ENCODE measurements at places on chromosomes 13 and 19. TPM values are rescaled to one million over a fixed set of nuclear protein-coding genes. Genes with fewer than 3 reads are reported as not detected.

Gene NLRP11
- not detected for total RNA-seq

Gene FFAR1
- not detected for total RNA-seq

Gene CABP5
- not detected for total RNA-seq

DNA sequence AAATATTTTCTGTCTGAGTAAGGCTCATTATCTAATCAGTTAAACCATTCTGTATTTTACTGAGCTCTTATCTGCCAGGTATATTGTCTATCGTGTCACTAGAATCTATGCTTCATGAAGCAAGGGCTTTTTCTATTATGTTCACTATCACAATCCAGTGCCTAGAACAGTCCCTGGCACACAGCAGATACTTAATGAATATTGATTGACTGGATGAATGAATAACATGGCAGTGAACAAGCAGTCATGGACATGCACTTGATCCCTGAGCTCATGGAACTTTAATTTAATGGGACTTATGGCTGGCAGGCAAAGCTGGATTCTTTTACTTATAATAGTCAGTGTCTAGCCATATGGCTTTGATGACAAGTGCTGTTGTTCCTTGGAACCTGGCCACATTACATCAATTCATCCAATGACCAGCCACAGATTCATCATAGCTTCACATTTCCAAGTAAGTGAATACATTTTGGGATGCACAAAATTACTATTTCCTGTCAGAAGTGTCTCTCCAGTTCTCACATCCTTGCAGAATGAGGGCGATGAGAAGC, 214.8 kb downstream of the COG6 start:
- no peak overlapping the region for H3K27ac ChIP-seq
- no peaks in the 10 kb centered on the region for H3K4me1 ChIP-seq
- no peak for DNase-seq
- no peak overlapping the region for H3K4me3 ChIP-seq

DNA sequence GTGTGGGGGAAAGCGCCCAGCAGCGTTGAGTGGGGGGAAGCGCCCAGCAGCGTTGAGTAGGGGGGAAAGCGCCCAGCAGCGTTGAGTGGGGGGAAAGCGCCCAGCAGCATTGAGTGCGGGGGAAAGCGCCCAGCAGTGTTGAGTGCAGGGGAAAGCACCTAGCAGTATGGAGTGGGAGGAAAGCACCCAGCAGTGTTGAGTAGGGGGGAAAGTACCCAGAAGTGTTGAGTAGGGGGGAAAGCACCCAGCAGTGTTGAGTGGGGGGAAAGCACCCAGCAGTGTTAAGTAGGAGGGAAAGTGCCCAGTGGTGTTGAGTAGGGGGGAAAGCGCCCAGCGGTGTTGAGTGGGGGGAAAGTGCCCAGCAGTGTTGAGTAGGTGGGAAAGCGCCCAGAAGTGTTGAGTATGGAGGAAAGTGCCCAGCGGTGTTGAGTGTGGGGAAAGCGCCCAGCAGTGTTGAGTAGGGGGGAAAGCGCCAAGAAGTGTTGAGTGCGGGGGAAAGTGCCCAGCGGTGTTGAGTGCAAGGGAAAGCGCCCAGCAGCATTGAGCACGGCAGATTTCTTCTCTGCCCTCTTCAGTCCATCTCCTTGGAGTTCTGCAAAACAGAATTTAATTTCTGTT, 138.4 kb downstream of the ATP11A start:
- peaks cover 8% of the 10 kb centered on the region for H3K36me3 ChIP-seq
- H3K4me1 ChIP-seq = no peaks in the 10 kb centered on the region
- DNase-seq = no peak
- no peak overlapping the region for H3K4me3 ChIP-seq

- H3K27ac ChIP-seq = no peak overlapping the region
- no peak overlapping the region for H3K4me3 ChIP-seq
- H3K36me3 ChIP-seq = no peaks in the 10 kb centered on the region
These were observed 62.3 kb downstream of the ITGBL1 start for GRCh38 chr13:101514695-101515275.

- no peak overlapping the region for H3K27ac ChIP-seq
- no peaks in the 10 kb centered on the region for H3K4me1 ChIP-seq
- H3K27me3 ChIP-seq = no peaks in the 10 kb centered on the region
- DNase-seq = no peak
These were observed 19.2 kb upstream of the SEMA6B start for GRCh38 chr19:4578552-4579248.

- peak overlapping the region; percentile 60 for H3K4me3 ChIP-seq
- H3K4me1 ChIP-seq = no peaks in the 10 kb centered on the region
- H3K27me3 ChIP-seq = no peaks in the 10 kb centered on the region
- no peak for DNase-seq
- no peaks in the 10 kb centered on the region for H3K36me3 ChIP-seq
These were observed 22.9 kb downstream of the OLFM2 start for GRCh38 chr19:9913237-9914000.

DNA sequence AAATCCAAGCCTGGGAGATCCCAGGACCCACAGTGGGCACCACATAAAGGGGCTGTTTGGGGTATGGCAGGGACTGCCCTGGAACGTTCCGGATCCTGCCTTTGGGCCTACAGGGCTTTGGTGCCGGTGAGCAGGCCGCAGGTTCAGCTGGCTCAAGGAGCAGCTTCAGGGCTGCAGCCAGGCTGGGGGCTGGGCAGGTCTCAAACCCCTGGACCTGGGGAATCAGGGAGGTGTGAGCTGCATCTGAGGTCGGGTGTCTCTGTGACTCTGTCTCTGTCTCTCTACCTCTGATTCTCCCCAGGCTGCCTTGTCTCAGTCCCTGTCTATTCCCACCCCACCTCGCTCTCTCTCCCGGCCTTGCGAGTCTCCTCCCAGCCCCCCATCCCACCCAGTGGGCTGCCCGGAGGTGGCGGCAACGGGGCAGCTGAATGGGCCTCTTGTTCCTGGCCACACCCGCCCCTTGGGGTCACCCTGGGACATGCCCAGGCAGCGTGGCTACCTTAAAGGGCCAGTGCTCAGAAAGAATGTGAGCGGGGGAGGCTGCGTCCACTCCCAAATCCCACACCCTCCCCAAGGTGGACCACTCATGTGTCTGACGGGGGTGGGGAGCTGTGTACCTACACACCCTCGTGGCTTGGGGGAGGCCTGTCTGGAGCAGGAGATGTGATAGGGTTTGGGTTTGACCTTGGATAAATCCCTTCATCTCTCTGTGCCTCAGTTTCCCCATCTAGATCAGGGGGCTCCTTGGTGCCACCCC, 31.1 kb downstream of the NFIC start:
- H3K4me3 ChIP-seq = no peak overlapping the region
- no peak overlapping the region for H3K27ac ChIP-seq
- no peaks in the 10 kb centered on the region for H3K4me1 ChIP-seq
- H3K27me3 ChIP-seq = no peaks in the 10 kb centered on the region

GRCh38 chr19:55503502-55504251, 15.4 kb downstream of the SSC5D start:
- H3K4me3 ChIP-seq = no peak overlapping the region
- H3K4me1 ChIP-seq = no peaks in the 10 kb centered on the region
- peak; percentile 96 for DNase-seq
- H3K36me3 ChIP-seq = no peaks in the 10 kb centered on the region

DNA sequence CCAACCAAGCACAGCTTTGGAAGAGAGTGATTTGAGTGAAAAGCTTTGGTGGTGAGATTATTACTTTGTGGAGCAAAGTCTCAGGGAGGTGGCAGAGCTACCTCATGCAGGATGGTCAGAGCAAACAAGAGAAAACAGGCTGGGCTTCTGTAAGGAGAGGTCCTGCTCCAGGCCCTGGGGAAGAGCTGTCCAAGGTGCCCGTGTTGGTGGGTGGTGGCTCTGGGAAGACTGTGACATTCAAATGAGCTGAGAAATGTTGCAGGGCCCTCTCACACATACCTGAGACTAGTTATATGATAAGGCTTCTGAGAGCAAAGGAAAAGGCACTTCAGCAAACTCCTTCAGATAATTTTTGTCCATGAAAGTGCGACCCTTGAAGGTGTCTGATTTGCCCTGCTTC, 205.5 kb upstream of the SOX21 start:
- no peak for DNase-seq
- no peaks in the 10 kb centered on the region for H3K36me3 ChIP-seq
- no peaks in the 10 kb centered on the region for H3K27me3 ChIP-seq
- H3K27ac ChIP-seq = no peak overlapping the region
- no peak overlapping the region for H3K4me3 ChIP-seq
- no peaks in the 10 kb centered on the region for H3K4me1 ChIP-seq

- H3K27me3 ChIP-seq = no peaks in the 10 kb centered on the region
- no peaks in the 10 kb centered on the region for H3K36me3 ChIP-seq
- DNase-seq = no peak
- no peak overlapping the region for H3K27ac ChIP-seq
- no peak overlapping the region for H3K4me3 ChIP-seq
These were observed 1.1 kb upstream of the APOE start for GRCh38 chr19:44904426-44904994.

DNA sequence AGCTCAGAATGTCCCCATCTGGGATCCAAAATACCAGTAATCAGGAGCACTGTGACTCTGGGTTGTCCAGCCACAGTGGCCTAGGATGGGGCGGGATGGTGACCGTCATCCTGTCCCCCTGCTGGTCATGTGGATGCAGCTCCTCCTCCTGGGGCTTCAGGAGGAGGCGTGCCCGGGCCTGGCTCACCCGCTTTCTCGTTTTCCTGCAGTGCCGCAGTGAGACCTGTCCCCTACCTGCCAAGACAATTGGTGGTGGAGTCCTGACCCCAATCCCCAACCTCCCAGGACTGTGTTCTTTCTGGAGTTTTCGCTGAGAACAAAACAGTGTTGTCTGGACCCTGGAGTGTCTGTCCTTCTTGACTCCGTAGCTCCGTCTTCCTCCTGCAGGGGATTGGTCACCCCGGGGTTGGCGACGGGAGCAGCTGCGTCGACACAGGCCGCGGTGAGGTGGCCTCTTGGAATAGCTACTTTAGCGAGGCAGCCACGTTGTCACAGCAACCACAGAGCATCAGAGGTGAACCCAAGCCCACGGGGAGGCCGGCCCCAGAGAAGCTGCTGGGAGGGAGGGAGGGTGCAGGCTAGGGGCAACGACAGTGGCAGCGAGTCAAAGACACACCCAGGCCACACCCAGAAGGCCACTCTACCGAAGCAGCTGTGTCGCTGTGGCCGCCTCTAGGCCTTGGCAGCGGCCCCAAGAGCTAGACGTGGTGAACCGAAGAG, 10.2 kb upstream of the EMC10 start:
- H3K4me1 ChIP-seq = no peaks in the 10 kb centered on the region
- DNase-seq = no peak

GRCh38 chr19:10085641-10086590, at the start of gene SHFL:
SHFL (plus strand) TSS chr19:10086317; CDS start chr19:10086428, 111 bp downstream.
- H3K4me1 ChIP-seq = no peaks in the 10 kb centered on the region
- H3K27ac ChIP-seq = peak within 1 kb of the TSS; percentile 90
- peak within 1 kb of the TSS; percentile 91 for H3K4me3 ChIP-seq

GRCh38 chr13:87094646-87095045, 576.5 kb upstream of the SLITRK5 start:
- no peaks in the 10 kb centered on the region for H3K4me1 ChIP-seq
- no peak for DNase-seq
- no peaks in the 10 kb centered on the region for H3K36me3 ChIP-seq
- H3K27ac ChIP-seq = no peak overlapping the region
- H3K27me3 ChIP-seq = no peaks in the 10 kb centered on the region
- no peak overlapping the region for H3K4me3 ChIP-seq

DNA sequence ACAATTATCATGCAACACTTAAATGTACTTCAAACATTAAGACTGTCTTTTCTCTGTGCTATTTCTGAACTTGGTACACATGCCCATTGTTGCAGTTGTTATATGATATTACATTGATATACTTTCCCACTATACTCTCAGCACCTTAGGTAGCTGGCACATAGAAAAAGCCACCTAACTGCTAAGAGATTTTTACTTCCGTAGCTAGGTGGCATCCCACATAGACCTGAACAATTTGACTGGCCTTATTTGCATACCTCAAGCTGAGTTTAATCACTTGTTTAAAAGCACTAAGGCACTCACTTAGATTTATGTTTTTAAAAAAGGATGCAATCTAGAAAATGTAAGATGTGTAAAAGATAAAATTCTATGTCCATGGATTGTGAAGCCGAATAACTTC, 194.2 kb downstream of the POU4F1 start:
- H3K4me3 ChIP-seq = no peak overlapping the region
- no peaks in the 10 kb centered on the region for H3K36me3 ChIP-seq
- DNase-seq = no peak
- no peaks in the 10 kb centered on the region for H3K4me1 ChIP-seq

- H3K27me3 ChIP-seq = no peaks in the 10 kb centered on the region
- no peaks in the 10 kb centered on the region for H3K4me1 ChIP-seq
- no peak overlapping the region for H3K4me3 ChIP-seq
- no peak overlapping the region for H3K27ac ChIP-seq
- no peaks in the 10 kb centered on the region for H3K36me3 ChIP-seq
These were observed 7.2 kb upstream of the USF2 start for GRCh38 chr19:35261356-35262100.

- no peak overlapping the region for H3K27ac ChIP-seq
- DNase-seq = no peak
These were observed 23.3 kb downstream of the ELAVL1 start for GRCh38 chr19:7982103-7982502.
